Kidney capillary endothelial cell (primary cell): ENCODE measurements at places on chromosomes 13 and 19.
A peak's percentile ranks its signal among the peaks of the same experiment; 100 is the strongest.

- DNase-seq, result no peak
These were observed 23.1 kb downstream of the SIAH3 start for GRCh38 chr13:45828256-45828968.

GRCh38 chr13:23578411-23579071 is 8.3 kb downstream of the TNFRSF19 start:
- DNase-seq, result peak; percentile 44

- no peak for DNase-seq
These were observed 67.0 kb downstream of the FREM2 start for GRCh38 chr13:38753878-38754277.

- no peak for DNase-seq
These were observed 88.2 kb upstream of the GPR183 start for GRCh38 chr13:99395436-99395835.

DNA sequence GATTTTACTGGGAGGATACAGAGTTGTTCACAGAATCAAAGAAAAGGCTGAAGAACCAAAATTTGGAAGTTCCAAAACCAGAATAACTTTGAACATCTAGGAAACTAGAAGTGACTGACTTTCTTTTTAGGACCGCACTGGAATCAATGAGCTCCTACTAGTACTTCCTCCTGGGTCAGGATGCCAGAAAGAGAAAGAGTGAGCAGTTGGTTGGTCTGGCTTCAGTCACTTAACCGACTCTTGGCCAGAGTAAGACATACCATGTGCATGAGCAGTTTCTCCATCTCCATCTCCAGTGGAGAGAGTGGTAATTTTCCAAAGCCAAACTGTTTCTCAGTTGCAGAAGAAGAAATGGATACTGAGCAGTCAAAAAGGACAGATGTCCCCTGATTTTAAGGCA is 27.1 kb upstream of the MTUS2 start:
- no peak for DNase-seq

DNA sequence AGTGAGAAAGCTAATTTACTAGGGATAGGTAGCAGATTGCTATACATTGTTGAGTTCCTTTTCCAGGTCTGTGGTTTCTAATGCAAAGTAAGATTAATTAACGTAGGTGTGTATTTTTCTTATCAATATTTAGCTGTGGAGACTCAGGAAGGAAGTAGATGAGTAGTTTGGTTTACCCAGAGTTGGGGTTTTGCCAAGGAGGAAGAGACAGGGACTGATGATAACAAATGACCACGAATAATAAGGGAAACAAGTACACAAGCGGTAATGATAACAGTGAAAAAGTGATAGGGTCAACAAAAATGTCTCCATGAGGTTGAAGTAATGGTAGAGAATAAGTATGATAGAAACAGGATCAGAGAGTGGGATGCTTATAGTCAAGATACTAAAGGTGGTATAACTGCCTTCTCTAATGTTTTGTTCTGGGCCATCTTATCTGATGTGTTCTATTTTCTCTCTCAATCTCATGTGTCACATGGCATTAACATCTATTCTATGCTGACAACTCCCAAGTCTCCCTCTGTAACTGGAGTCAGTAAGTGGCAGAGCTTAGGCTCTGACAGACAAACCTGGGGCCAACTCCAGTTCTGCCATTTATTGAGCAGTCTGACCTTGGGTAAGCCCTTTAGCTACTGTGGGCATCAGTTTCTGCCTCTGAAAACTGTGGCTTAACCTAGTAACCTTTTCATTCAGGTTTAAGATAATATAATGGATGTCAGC is 8.8 kb downstream of the OBI1 start:
- peak; percentile 32 for DNase-seq

DNA sequence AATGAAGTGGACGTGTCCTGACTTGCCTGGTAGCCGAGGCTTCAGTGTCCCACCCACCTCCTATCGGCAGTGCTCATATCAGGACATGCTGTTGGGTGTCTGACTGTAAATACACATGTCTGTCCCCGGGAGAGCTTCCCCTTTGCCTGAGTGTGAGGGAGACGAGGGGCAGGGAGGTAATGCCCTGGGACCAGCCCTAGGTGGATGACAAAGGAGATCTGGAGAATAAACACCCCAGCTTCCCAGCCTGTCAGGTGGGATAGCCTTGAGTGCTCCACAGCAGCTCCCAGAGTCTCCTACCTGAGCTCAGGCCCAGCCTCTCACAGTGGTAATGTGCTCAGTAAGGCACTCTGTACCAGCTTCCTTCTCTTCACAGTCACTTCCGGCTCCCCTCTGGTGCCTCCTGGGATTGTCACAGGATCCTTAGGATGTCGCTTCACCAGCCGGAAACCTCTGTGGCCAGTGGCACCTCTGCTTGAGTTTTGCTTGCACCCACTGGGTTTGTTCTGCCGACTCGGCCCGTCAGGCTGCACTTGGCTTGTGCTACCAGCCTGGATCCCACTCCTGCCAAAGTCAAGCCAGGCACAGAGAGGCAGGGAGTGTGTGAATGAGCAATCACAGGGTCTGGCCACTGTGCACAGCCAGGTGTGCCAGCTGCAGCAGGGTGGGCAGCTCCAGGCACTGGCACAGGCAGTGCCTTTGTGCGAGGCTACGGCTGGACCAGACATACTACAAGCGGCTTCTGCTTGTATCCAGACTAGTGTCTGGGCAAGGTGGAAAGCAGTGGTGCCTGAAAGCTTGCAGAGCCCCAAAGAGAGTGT is 54.4 kb upstream of the RGCC start:
- DNase-seq, result no peak

GRCh38 chr19:49400029-49400428 is 12.0 kb downstream of the KASH5 start:
- DNase-seq, result no peak

DNA sequence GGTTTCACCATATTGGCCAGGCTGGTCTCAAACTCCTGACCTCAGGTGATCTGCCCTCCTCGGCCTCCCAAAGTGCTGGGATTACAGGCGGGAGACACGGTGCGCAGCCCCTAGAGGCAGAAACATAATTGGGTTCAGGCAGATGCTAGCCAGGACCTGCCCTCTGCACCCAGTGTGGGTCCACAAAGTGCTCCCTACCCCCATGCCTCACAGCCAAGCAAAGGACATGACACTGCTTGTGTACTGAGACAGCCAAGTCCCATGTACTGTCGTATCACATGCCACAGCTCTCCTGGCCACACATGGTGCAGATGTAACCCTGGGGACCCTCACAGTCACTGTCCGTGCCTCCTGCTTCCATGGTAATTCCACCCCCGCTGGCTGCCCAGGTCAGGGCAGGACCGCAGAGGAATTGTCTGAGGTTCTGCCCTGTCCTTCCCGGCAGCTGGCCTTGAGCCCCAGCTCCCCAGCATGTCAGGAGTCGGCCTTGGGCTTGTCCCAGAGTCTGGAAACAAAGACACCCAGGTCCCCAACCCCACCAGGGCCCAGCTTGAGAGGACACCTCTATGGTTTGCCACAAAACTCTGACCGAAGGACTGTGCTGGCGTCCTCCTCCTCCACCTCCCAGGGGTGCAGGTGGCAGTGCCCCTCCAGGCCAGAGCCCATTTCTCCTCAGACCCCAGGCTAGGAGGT is 7.6 kb downstream of the PRR36 start:
- no peak for DNase-seq

GRCh38 chr19:1377965-1378785 is 5.5 kb upstream of the NDUFS7 start:
- no peak for DNase-seq

- DNase-seq, result no peak
These were observed 119.8 kb downstream of the ATP11A start for GRCh38 chr13:112809332-112810315.

- no peak for DNase-seq
These were observed 42.3 kb downstream of the USPL1 start for GRCh38 chr13:30659980-30660379.

DNA sequence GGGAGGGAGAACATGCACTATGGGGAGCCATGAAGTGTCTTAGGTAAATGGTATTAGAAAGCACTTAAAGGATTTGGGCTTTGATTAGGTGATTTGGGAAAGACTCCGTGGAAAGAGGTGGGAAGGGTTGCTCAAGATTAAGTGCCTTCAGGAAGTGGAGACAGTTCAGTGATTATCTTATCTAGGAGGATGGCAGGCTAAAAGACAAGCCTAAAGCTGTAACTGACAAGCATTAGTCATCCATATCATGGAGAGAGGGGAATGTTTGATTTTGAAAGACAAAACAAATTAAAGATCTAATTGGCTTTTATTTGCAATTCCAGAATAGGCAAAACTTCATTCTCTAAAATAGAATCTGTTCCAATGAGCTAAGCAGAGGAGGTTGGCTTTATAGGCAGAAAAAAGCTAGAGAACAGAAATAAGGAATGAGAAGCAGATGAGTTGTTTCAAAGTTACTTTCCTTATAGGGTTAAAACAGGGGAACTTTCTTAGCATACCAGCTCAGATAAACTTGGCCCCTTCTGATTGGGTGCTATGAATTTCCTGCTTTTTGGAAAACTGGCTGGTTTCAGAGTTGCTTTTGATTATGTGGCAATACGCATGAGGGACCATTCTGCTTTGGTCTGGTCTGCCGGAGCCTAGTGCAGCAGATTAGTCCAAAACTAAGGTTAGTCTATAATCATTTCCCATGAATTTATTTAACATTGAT is 1.8 kb upstream of the DIAPH3 start:
- DNase-seq, result no peak

DNA sequence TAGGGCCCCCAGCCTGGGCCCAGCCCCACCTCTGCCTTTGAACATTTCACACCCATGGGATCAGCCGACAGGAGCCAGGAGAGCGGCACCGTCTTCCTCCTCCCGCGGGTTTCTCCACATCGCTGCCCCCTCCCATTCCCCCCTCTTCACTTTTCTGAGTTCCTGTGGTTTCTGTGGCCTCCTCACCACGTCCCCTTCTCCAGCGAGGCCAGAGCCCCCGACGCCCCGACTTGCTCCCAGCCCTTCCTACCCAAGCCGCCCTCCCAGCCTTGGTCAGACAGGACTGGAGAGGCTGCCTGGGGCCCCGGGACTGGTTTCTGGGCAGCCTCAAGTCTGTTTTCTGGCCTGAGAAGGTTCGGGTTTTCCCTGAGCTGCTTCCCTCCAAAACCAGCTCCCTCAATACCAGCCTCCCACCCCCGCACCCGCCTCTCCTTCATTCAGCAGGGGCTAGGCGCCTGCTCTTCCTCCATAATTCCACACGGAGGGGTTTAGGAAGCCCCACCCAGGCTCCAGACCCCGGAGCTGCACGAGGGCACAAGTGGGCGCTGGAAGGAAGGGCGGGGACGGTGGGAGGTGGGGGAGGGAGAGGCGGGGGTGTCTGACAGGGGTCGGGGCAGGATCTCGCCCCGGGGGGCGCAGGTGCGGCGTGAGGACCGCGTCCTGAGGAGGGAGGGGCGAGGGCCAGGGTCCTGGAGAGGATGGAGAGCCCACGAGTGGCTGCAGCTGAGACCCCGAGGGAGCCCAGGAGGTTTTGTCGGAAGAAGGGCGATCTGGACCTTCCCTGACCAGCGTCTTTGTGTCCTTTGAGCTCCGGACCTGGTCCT is 4.0 kb upstream of the SIGLEC10 start:
- DNase-seq, result no peak

DNA sequence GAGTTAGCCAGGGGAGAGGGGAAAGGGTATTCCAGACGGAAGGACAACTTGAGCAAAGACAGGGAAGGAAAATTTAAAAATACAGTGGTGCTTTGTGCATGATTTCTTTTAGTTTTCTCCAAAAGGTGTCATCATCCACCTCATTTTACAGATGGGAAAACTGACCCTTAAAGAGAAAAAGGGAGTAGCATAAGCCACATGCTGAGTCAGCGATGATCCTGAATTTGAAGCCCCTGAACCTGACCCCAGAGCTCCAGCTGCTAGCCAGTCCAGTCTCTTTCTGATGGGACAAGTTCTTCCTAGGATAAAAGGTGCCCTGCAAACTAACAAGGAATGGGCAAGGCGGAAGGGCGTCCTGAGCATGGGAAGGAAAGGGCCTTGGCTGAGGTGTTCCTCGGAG is 10.3 kb downstream of the CABP5 start:
- no peak for DNase-seq

GRCh38 chr13:67489016-67489415 is 258.9 kb upstream of the PCDH9 start:
- no peak for DNase-seq

- DNase-seq, result peak; percentile 38
These were observed 133.9 kb downstream of the DCT start for GRCh38 chr13:94345374-94346195.

DNA sequence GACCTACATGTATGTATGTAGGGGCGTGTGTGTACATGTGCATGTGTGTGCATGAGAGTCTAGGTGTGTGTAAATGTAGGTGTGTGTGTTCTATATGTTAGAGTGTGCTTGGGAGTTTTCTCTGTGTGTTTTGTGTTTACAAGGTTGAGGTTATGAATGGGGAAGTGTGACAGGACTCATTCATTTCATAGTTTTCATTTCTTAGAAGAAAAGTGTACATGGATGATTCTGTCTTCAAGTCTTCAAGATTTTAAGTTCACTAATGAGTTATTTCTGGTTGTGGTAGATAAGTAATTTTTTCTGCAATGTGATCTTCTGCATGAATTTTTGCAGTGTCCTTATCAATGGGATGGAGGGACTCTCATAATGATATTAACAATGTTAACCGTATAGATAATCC is 118.2 kb upstream of the SLC10A2 start:
- no peak for DNase-seq
